GM12892 (cell line): ENCODE measurements at places on chromosomes 1 and 21.

DNA sequence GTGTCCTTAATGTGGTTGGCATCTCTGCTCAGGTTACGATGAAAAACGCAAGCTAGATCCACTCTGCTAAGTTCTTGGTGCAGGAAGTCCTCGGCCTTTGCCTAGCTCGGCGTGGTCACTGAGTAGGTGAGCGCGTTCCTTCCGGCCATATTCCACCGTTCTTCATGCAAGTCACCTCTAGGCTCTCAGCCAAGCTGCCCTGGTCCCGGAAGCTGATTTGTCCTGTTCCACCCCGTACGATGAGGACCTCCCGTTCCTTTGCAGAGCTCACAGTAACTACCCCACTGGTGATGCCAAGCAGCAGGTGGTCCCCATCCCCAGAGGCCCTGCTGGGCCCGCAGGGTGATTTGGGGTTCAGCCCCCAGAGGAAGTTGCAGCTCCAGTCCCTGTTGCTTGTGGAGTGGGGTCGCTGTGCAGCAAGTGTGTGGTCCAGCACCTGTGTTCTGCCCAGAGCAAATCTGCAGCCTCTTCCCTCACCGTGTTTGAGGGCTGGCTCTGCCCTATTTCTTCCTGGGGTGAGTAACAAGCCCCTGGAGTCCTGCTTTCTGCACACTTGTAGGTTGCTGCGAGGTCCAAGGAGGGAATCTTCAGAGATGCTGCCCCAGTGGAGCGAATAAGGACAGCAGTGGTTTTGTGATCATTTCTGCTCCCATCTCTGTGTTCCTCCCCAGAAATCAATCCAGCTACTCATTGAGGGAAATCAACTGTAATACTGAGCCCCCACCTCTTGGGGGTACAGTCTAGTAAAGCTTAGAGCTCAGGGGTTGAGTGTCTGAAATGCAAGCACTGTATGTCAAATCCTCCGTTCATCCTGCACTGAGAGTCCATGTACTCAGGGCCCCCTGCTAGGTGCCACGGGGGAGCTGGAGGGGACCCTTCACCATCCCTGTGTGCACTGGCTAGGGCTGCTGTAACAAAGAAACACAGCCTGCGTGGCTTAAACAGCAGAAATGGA is 2.3 kb downstream of the UMODL1 start:
- no peak for DNase-seq

- DNase-seq: no peak
These were observed 62.5 kb downstream of the IL23R start for GRCh38 chr1:67228791-67229190.

DNA sequence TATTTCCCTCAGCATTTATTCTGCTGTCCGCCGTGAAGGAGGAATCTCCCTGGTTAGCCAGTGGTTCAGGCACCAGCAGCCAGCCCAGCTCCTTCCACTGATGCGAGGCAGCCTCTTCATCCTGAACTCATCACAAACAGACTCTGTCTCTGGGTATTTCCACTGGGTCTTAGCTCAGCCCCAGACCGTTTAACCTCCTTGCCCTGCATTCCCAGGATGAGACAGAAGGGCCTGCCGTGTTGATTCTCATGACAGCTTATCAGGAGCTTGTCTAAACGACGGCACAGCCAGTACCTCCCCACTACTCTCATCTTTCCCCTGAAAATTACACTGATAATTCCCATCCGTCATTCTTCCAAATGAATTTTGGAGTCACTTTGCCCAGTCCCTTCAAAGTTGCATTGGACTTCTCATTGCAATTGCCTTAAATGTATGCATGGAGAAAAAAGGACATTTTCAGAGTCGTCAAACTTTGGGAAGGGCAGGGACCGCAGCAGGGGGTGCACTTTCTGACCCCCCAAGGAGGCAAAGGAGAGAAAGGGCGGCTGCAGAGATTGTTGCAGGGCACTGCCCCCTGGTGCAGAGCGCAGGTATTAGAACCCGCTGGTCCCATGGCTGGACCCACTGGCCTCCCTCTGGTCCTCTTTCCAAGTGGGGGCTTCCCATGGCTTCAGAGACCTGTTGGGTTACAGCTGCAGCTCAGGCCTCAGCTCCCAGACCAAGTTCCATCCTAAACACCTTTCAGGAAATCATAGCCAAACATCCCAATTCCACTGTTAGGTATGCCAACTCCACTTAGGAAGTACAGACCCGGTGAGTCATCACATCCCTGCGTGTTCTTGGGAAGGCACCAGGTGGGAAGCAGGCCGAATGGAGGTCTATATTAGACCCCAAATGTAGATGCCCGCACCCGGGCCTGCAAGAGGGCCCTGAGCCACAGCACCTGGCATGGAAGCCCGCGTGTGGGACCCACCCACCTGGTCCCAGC is 3.7 kb upstream of the MEGF6 start:
- DNase-seq: no peak

DNA sequence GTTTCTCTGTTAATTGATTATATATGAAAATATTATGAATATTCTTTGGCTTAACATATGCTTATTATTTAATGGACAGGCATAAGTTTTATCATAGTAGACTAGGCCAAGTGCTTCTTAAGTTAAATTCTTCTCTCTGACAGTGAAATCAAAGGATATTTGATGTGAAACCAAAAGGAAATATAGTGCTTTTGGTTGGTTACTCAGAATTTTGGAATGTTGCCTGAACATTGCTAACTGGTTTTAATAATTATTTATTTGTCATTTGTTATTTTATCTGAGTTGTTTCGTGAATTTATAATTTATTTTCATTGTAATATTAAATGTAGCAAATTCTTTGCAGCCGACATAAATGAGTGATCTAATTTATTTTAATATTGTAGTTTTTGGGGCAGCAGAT is 18.3 kb downstream of the HOOK1 start:
- no peak for DNase-seq

DNA sequence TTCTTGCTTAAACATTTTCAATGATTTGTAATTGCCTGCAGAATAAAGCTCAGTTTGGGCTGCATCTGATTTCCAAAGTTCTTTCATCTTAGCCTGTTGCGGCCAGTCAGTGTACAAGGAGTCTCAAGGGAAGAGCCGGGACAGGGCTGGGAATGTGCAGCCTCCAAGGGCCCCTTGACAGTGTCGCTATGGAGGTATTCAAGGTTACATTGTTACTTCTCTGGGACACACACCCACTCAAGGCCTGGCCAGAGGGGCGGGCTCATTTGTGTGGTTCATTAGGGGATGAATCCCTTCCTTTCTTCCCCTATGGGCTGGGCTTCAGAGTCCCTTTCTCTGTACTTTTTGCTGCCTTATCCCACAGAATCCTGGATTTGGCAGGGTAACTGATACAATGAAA is 107.6 kb upstream of the CSF3R start:
- DNase-seq: no peak

GRCh38 chr1:177300431-177300830 is 129.7 kb downstream of the BRINP2 start:
- no peak for DNase-seq

DNA sequence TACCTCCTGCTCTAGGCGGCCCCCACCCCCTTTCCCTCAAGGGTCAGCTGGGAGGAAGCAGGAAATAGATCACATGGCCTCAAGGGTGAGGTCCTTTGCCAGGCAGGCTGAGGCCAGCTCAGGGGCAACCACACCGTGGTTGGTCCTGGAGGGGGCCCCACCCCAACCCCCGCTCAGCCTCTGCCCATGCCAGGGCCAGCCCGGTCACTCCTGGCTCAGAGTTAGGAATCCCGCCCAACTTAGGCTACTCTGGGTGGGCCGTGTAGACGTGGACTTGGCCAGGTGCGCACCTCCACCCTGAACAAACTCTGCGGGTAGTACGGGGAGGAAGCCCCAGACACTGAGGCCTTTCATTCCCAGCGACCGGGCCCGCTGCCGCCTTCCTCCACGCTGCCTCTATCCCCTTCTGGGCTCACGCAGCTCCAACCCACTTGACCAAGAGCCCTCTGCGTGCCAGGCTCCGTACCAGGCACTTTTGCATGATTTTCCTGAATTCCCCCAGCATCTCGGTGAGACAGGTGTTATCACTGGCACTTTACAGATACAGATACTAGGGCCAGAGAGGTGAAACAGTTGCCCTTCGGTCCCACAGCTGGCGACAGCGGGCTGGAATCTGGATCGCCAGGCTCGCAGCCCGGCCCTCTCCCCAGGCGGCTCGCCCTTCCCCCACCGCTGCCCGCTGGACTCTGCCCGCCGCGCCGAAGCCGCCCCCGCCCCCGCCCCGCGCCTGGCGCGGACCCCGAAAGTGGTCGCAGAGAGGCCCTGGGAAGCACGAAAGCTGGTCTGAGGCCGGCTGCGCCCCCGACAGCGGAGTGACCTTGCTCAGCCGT is 769 bp downstream of the GALE start:
- DNase-seq: peak; percentile 51

- DNase-seq: no peak
These were observed 1014.5 kb downstream of the BRINP3 start for GRCh38 chr1:189463166-189463565.

DNA sequence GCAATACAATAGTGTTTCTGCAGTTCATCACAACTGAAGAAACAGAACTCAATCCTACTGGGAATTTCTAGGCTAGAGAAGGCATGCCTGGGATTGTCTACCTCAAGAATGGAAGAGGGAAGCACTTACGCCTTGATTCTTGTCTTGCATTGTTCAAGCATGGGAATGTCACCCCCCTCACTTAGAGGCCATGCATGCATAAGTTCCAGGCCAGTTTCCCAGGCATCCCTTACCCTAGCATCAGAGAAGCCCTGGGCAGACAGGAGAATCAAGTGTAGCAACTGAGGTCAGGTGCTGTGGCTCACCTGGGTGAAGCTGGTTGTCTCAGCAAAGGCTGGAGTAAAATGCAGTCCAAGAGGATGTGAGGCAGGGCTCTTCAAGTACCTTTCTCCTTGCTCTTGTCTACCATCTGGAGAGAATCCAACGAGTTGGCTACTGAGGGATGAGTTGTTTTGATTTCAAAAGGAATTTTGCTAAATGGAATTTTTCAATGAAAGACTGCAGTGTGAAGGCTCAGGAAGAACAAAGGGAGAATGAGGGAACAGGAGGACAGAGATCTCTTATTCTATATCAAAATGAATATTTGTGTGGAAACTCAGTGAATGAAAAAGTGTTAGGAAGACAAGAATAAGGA is 174.3 kb downstream of the NEK7 start:
- no peak for DNase-seq

DNA sequence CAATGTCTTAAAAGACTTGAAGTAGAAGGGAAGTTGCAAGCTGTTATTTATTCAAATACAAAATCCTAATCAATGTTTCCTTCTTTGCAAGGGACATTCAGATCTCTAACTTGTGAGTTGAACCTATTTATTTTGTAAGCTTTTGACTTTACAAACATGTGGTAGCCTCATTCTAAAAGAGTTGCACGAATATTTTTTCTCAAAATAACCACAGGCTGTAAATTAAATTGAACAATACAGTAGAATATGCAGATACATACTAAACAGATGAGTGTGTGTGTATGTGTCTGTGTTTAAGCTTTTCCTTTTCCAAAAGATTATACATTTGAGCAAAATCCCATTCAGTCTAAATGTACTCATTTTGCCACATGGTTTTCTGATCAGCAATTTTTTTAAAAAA is 4.8 kb upstream of the DYNLT5 start:
- DNase-seq: no peak

DNA sequence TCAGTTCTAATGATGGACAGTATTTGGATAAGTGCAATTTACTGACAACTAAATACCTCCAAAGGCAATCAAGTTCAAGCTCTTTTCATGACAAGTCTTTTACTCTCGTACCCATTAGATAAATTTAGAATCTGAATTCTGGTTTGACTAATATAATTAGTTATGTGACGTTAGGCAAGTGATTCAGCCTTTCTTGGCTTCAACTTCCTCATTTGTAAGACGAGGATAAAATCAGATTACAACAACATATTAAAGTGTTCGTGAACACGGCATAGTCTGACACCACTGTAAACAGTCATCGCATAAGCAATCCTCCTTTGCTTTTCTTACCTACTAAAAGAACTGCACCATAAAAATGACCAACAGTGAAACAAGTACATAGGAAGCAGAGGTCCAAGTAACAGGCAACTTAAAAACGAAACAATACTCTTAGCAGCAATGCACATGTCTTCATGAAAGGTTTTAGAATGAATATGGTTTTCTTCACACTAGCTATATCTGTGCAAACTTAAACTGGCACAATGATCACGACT is 25.7 kb downstream of the COA6 start:
- DNase-seq: no peak

DNA sequence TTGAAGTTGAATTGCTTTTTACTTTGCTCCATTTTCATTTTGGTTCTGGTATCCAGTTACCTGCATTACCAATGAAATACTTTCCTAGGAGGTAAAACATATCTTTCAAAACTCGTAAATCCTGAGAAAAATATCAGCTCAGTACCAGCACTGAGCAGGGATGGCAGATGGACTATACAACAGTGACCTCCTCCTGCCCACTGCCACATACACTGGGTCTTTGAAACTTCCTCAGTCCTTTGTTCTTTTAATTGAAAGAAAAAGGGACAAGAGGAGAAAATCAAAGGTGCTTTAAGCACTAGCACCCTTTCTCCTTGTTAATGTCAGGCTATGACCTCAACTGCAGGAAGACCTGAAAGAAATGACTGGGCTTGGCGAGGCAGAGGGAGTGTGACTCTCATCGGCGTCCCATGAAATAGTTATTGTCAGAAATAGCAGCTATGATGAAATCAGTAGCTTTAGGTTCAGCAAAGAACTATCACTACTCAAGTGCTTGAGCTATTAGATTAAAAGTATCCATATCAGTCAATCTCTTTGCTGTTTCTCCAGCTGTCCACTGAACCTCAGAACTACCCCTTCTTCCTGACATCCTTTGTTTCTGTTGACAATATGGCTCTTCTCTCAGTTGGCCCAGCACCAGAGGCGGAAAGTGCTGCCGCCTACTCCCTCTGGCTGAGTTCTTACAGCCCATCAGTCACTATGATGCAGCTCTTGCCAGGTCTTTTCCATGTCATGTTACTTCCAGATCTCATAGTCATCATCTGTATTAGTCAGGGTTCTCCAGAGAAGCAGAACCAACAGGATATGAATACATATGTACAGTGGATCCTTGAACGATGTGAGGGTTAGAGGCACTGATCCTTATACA is 207.0 kb upstream of the MAP1LC3C start:
- no peak for DNase-seq

GRCh38 chr1:199399996-199400724 is 627.4 kb upstream of the NR5A2 start:
- no peak for DNase-seq
